ENCODE measurements at places on chromosomes 3 and 15.

DNA sequence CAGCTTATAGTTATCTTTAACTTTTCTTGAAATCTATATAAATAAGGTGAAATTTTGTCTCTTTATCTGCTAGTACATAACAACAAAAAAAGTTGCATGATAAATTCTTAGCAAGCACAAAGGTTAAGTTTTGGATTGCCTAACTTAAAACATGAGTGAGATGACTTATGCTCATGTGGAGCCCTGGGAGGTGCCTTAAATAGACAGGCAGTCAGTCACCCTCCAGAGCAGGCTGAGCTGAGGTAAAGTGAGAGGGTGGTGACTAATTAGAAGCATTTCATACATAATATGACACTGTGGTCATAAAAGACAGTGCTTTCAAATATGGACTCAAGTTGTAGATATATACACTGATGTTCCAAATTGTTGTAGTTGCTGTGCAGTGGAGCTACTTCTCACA, 14.6 kb upstream of the MME start:
- DNase-seq: no peak

- DNase-seq: no peak
Observed at GRCh38 chr3:130635978-130636377, 110.7 kb downstream of the PIK3R4 start.

DNA sequence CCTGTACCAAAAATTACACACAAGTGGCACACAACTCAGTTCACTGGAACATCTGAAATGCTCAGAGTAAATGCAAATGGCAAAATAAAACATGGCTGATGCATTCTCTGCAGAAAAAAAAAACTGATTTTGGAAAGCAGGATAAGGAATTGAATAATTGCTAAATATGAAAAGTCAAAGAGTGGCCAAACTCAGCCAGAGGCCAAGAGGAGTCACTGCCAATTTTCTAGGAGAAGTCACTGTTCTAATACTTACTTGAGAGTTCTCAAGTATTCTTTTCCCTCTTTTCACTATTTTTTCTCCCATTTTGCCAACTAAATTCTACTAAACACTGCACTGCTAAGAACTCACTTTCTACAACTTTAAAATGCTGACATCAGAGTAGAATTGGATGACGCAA, 1018.6 kb downstream of the TUSC7 start:
- no peak for DNase-seq

DNA sequence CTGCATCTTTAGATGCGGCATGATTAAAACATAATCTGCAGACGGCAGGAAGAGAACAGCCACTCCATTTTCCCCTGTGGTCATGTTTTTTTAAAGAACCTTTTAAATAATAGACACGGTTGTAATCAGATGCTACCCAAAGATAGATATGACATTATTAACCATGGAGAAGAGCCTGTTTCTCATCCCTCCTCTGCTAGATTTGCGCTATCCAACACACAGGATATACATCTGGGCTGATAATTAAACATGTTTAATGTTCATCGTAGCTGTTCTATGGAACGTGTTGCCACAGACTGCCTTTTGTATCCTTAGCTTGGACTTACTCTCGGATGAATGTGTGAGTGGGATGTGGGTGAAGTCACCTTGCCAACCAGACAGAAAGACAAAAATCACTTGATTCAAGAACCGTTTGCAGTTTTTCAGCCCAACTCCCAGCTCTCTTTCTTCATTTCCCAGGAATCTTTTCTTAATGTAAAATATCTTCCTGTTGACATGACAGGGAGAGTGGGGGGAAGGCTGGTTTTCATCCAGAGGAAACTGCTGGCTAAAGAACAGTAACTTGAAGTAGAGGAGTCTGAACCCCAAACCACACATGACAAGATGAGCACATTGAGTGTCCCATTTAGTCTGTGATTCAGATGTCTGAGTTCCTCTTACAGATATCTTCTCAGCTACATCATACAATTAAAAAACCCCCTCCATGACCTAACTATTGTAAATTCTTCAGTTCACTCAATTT, 118.6 kb upstream of the PRICKLE2 start:
- DNase-seq: no peak

GRCh38 chr3:89032346-89033013, 74.9 kb upstream of the EPHA3 start:
- no peak for DNase-seq

DNA sequence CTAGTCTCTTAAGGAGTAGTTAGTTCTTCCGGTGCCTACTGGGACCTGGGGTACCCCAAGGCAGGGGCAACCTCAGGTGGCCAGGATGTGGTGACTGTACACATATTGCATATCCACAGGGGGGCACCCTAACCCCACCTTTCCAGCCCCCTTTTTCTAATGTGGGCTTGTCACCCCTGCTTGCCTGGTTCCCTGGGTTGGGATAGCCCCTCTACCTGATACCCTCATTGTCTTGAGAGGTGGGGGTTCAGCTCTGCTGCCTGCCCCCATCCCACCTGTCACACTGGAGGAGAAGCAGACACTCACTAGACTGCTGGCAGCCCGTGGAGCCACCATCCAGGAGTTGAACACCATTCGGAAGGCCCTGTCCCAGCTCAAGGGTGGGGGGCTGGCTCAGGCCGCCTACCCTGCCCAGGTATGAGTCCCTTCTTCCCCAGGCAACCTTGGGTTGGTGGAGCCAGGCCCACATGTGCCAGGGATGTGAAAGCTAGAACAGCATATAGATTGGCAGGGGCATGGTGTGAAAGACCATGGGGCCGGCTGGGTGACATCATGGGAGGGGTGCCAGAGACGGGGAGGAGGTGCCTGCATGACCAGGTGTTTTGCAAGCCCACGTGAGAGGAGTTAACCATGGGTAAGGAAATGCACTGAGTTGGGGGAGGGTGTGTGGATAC, 4.0 kb downstream of the GLYCTK start:
- DNase-seq: no peak

All from amniotic stem cell (primary cell).